ENCODE measurements at places on chromosomes 3 and 15.

DNA sequence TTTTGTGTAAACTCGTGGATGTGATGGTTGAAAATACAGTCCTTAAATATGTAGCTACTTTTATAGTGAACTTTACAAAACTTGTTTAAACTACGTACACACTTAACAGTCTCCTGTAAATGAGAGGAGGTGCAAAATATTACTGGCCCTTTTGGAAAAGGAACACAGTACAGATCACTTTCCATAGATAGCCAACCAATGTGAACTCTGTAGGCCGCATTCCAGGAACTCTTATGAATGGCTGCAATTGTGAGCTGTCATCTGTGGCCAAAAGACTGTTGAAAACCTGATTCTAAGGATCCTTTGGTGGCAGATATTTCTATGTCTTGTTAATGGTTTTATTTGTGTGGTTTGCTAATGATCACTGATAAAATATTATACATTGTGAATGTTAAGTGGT lies 6.2 kb downstream of the TSC22D2 start:
- DNase-seq = no peak

- DNase-seq = no peak
Observed at GRCh38 chr3:46491089-46492070, 6.4 kb upstream of the RTP3 start.

- no peak for DNase-seq
Observed at GRCh38 chr3:184635774-184636173, 74.2 kb downstream of the EPHB3 start.

- DNase-seq = no peak
Observed at GRCh38 chr15:39472621-39473297, 108.1 kb upstream of the THBS1 start.

All from stimulated activated CD8-positive, alpha-beta memory T cell treated with anti-CD3 and anti-CD28 coated beads, Interleukin-4, amount 100 ng/mL, for 24 hours (primary cell).